ENCODE measurements at places on chromosomes 7 and 10.

DNA sequence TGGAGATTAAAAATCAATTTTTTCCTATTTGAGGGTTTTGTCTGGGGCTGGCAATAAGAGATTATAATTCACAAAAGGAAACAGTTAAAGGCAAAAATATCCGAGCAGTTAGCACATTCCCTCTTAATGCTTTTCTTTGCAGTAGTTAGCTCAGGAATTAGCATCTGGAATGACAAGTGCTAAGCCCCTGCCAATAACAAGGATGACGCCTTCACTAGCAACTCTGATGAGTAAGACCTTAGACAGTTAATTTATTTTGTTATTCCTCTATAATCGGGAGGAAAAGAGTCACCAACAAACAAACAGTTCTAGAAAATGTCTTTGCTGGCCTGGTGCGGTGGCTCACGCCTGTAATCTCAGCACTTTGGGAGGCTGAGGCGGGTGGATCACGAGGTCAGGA lies 151.3 kb downstream of the TRIL start:
- no peaks in the 10 kb centered on the region for H3K27me3 ChIP-seq
- no peak overlapping the region for H3K27ac ChIP-seq
- no peak for DNase-seq
- no peak overlapping the region for H3K4me3 ChIP-seq
- H3K4me1 ChIP-seq = no peaks in the 10 kb centered on the region

DNA sequence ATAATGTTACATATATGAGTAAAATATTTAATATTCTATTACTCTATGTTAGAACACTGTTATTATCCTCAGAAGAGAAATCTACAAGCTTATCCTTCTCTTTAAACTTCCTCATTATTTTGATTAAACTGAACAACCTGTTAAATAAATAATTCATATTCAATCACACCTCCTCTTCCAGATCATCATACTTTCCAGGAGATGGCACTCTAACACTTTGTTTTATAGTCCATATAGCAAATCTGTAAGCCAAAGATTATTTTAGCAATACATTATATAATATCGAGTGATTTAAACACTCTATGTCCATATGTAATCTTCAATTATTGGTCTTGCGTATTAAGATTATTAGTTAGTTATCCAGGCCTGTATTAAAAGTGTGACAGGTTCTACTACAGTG lies 694.1 kb downstream of the ANKRD7 start:
- H3K27me3 ChIP-seq = no peaks in the 10 kb centered on the region
- no peak overlapping the region for H3K27ac ChIP-seq
- no peak overlapping the region for H3K4me3 ChIP-seq
- DNase-seq = no peak
- H3K36me3 ChIP-seq = no peaks in the 10 kb centered on the region

GRCh38 chr10:27601503-27601902 lies 97.4 kb downstream of the RAB18 start:
- peaks cover 5% of the 10 kb centered on the region for H3K4me1 ChIP-seq
- no peak for DNase-seq
- H3K36me3 ChIP-seq = no peaks in the 10 kb centered on the region
- H3K27me3 ChIP-seq = no peaks in the 10 kb centered on the region

GRCh38 chr7:5776894-5777660 lies 4.4 kb downstream of the RNF216 start:
- H3K27me3 ChIP-seq = no peaks in the 10 kb centered on the region
- no peak overlapping the region for H3K4me3 ChIP-seq
- no peaks in the 10 kb centered on the region for H3K36me3 ChIP-seq
- H3K27ac ChIP-seq = no peak overlapping the region
- DNase-seq = no peak

Data from upper lobe of left lung (tissue), 6 donors.